ENCODE measurements at places on chromosomes 2 and 18. TPM values are rescaled to one million over a fixed set of nuclear protein-coding genes. Genes with fewer than 3 reads are reported as not detected.

The ZNF385B gene
- total RNA-seq = 0.72 TPM

GRCh38 chr2:237731663-237732062 lies 66.9 kb upstream of the RBM44 start:
- DNase-seq = no peak

GRCh38 chr2:112794841-112795240 lies 10.5 kb upstream of the IL1A start:
- DNase-seq = no peak

DNA sequence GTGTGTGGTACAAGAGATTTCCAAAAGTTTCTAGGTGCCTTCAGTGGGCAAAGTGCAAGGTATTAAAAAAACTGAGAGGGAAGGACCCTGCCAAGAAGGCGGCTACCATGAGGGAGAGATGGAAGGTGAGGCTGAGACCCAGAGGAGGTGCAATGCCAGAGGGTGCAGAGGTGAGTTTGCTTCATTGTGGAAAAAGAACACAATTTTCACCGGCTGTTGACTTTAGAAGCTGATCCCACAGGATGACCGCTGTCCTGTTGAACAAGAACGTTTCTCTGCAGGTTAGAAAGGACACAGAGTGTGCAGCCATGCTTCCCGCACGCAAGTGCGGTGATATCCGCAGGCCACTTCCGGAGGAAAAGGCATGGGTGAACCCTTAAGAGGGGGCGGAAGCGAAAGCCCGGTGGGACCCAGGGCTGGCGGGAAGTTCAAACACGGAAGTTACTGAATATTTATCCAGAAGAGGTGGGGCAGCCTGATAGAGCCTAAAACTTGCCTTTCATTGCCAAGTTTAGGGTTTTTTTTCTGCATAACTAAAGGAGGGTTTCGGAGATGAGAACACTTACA lies 16.6 kb downstream of the SP110 start:
- no peak for DNase-seq

Data from umbilical cord (tissue), 2 donors.